ENCODE measurements at places on chromosomes 5 and 9. TPM values are rescaled to one million over a fixed set of nuclear protein-coding genes. Genes with fewer than 3 reads are reported as not detected.

- DNase-seq = peak; percentile 40
Observed at GRCh38 chr9:130240410-130241197, 25.0 kb upstream of the HMCN2 start.

The SOX30 gene
- total RNA-seq = not detected

GRCh38 chr5:67515762-67516161, 319.2 kb upstream of the CD180 start:
- DNase-seq = no peak

The KIF24 gene
- total RNA-seq = 12.5 TPM

- DNase-seq = no peak
Observed at GRCh38 chr9:120712539-120713031, 1.7 kb downstream of the MEGF9 start.

GRCh38 chr5:111784491-111785181, 27.6 kb upstream of the NREP start:
- no peak for DNase-seq

DNA sequence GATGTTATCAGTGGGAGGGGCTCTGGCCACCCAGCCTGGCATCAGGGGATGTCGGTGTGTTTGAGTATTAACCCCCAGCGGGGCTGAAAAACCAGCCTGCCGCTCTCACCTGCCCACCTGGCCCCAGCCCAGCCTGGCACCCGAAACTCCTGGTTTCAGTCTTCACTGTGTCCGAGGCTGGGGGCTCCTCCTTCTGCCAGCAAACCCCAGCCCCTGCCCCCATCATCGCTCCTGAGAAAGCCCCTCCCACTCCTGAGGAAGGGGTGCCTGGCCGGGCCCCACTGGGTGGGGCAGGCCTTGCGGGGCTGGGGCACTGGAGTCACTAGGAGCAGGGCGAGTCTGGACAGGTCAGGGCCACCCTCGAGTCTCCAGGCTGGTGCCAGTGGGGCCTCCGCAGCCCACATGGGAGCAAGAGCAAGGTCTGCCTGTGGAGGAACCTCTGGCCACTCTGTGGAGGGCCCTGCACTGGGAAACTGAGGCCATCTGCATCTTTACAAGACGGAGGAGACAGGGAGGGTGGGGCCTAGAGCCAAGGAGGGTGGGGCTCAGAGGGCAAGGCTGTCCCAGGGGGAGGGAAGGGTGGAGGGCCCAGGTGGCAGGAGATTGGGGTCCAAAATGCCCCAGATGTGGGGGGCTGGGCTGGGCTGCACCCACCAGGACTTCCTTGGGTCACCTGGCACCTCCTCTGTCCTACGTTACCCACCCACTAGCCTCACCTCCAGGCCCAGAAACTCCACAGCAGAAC, 51.5 kb upstream of the NOTCH1 start:
- no peak for DNase-seq

DNA sequence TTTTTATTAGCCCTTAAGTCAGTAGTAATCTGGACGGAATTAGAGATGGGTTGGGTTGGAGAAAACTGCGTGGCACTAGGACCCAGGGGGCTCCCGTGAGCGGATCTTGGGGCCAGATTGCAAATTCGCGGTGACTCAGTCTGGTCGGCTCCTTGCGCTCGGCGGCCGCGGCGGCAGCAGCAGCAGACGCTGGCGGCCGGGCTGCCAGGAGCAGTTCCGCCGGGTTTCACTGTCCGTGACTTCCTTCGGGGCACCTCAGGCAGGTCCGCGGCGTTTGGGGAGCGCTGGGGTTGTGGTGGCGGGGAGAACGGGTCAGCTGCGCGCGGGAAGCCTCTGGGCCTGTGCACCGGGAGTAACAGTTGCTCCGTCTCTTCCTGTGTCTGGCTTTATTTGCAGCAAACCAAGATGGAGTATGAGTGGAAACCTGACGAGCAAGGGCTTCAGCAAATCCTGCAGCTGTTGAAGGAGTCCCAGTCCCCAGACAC, 31.6 kb downstream of the TNPO1 start:
- peak; percentile 85 for DNase-seq

- DNase-seq = no peak
Observed at GRCh38 chr5:54769072-54769471, 216.3 kb downstream of the ESM1 start.

The NFIL3 gene
- 31.5 TPM for total RNA-seq

- DNase-seq = peak; percentile 18
Observed at GRCh38 chr5:78320401-78320800, 25.9 kb upstream of the AP3B1 start.

The SPDL1 gene
- total RNA-seq = 60.0 TPM

- no peak for DNase-seq
Observed at GRCh38 chr5:16492398-16493140, 27.0 kb upstream of the ZNF622 start.
